ENCODE measurements at places on chromosomes 1 and 21.

- no peak for DNase-seq
These were observed 73.6 kb upstream of the LYST start for GRCh38 chr1:235940285-235940684.

DNA sequence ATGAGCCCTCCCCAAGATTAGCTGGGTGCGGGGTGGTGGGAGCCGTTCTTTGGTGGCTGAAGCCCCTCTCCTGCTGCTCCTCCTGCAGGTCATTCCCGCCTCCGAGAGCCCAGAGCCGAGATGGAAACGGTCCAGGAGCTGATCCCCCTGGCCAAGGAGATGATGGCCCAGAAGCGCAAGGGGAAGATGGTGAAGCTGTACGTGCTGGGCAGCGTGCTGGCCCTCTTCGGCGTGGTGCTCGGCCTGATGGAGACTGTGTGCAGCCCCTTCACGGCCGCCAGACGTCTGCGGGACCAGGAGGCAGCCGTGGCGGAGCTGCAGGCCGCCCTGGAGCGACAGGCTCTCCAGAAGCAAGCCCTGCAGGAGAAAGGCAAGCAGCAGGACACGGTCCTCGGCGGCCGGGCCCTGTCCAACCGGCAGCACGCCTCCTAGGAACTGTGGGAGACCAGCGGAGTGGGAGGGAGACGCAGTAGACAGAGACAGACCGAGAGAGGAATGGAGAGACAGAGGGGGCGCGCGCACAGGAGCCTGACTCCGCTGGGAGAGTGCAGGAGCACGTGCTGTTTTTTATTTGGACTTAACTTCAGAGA is 448 bp downstream of the G0S2 start:
- DNase-seq, result no peak

- no peak for DNase-seq
These were observed 22.7 kb downstream of the DUSP10 start for GRCh38 chr1:221719278-221719597.

GRCh38 chr1:162578071-162578700 is 16.7 kb downstream of the UAP1 start:
- DNase-seq, result no peak

DNA sequence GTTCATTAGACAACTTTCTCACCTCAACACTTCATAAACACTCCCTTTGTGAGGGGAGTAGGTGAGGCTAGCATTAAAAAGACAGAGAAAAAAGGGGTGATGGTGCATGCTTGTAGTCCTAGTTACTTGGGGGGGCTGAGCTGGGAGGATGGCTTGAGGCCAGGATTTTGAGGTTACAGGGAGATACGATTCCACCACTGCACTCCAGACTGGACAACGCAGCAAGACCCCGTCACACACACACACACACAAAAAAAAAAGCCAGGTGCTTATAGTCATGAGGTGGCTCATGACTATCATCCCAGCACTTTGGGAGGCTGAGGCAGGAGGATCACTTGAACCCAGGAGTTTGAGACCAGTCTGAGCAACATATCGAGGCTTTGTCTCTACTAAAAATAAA is 29.6 kb downstream of the GON4L start:
- DNase-seq, result no peak

- no peak for DNase-seq
These were observed 20.2 kb downstream of the SDC3 start for GRCh38 chr1:30888391-30888790.

DNA sequence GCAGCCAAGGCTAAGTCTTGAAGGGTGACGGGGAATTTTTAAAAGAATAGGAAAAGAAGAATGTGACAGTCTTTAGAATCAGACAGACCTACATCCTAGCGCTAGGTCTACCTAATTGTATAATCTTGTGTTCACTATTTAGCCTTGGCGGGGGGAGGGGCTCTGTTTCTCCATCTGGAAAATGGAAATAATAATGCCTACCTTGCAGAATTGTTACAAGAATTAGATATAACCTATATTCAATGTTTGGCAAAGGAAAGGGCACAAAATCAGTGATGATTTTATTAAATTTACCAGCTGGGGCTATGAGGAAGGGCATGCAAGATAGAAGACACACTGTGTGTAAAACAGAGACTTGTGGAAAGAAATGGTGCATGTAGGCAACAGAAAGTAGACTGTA is 154.8 kb downstream of the ZBTB18 start:
- no peak for DNase-seq

- no peak for DNase-seq
These were observed 33.9 kb upstream of the PIGC start for GRCh38 chr1:172477741-172478140.

DNA sequence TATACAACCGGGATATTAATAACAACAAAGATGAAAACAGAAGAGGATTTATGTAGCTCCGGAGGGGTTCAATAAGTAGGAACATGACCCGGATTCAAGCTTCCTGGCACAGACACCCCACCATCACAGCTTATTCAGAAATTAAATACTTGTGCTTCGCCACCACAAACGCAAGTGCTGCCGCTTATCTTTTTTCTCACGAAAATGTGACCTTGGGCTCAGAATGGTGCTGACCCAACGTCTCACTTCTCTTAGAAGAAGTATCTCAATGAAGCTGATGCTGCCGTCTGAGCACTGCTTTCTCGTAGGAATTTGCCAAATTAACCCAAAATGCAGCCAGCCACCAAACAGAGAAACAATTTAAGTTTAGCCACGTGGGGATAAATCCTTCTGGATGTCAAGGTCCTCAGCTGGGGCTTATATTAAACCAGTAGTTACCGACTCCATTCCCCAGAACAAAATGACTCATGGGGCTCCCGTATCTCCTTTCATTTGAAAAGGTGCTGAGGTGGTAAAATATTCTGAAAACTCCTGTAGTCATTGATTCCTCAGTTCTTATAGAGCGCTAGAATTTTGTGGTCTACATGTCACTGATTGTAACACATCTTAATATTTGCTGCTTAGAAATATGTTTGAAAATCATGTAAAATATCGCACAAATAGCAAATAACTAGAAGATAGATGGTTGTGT is 466.7 kb downstream of the SMYD3 start:
- no peak for DNase-seq

- DNase-seq, result no peak
These were observed at the start of gene UBASH3A for GRCh38 chr21:42403611-42404231. TSS of gene UBASH3A (plus strand) at chr21:42403902. CDS start at chr21:42403946, 44 bp downstream.

DNA sequence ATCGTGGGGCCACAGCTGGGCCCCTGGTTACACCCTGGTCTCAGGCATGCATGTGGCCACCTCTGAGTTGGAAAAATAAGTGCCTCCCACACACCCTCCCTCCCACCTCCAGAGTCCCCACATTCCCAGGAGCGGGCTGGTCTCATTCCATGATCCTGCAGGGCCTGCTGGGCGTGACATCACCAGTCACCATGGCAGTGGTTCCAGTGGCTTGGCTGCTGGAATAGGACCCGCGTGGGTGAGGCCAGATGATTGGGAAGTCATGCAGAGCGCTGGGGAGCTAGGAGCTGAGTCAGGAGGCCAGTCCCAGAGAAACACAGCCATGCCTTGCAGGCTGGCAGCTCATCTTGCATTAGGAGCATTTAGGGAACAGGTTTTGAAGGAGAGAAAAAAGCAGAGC is 125.4 kb upstream of the TMEM51 start:
- DNase-seq, result peak; percentile 97

- no peak for DNase-seq
These were observed 125.9 kb downstream of the PTPRC start for GRCh38 chr1:198764748-198765147.

GRCh38 chr1:51736702-51737101 is 119.8 kb downstream of the OSBPL9 start:
- DNase-seq, result peak; percentile 66

DNA sequence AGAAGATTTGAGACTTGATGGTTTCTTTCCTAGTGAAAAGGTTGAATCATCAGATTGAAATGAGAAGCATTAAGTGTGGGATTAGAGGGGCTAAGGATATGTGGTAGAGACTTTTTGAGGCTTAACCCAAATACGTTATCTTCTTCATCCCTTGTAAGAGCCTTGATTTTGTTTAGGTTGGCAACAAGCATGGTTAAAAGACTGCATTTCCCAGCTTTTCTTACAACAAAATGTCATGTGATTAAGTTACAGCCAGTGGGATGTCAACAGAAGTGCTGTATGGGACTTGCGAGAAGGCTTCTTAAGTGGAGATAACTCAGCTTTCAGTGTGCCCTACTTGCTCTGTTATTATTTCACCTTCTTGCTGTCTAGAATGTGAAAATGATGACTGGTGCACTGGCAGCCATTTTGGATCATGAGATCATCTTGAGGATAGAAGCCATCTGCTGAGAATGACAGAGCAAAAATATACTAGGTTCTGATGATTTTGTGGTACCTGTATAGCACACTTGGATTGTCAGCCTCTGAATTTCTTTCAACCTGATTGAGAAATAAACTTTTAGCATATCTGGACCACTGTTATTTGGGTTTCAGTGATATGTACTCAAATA is 41.3 kb upstream of the GNG12 start:
- no peak for DNase-seq

DNA sequence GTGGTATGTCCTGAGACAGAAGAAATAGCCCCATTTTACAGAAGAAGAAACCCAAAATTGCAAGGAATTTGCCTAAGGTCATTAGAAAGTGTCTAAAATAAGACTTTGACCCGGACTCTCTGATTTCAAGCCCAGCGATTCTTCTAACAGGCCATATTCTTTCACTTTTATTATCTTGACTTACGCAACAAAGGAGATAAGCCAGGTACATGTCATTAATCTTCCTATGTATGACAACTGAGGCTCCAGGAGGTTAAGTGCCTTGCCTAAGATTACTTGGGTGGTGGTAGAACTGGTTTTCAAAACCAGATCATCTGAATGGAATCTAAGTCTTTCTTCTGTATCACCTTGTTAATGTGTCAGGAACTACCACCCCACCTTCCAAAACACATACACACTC is 124.3 kb downstream of the PBX1 start:
- DNase-seq, result no peak

DNA sequence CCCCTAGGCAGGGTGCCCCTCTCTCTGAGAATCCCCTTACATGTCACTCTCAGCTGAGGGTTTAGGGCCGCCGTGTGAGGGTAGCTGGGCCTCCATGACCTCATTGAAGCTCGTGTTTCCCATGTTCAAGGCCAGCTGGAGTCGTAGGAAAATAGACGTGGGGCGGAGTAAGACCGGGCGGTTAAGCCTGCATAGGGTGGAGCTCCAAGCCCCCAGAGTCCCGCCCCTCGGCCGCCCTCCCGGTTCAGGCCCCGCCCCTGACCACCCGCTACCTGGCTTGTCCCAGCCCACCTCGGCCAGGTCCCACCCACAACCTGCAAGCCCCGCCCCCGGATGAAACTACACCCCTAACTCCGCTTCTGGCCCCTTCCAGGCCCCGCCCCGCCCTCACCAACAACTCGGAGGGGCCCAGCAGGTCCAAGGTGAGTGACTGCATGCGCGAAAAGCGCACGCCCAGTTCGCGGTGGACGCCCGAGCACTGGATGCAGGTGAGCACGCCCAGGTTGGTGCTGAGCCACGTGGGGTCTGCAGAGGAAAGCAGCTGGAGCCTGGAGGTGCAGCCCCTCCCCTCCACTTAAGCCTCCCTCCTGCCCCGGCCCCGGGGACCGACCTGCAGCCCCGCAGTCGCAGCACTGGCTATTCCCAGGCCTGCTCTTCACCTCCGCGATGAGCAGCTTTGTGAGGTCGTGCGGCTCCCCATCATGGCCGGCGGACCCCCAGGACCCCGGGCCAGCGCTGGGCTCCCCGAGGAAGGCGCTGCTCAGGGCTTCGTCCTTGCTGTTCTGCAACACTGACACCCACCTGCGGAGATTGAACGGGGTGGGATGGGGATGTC is 12.2 kb upstream of the TCEA3 start:
- no peak for DNase-seq

DNA sequence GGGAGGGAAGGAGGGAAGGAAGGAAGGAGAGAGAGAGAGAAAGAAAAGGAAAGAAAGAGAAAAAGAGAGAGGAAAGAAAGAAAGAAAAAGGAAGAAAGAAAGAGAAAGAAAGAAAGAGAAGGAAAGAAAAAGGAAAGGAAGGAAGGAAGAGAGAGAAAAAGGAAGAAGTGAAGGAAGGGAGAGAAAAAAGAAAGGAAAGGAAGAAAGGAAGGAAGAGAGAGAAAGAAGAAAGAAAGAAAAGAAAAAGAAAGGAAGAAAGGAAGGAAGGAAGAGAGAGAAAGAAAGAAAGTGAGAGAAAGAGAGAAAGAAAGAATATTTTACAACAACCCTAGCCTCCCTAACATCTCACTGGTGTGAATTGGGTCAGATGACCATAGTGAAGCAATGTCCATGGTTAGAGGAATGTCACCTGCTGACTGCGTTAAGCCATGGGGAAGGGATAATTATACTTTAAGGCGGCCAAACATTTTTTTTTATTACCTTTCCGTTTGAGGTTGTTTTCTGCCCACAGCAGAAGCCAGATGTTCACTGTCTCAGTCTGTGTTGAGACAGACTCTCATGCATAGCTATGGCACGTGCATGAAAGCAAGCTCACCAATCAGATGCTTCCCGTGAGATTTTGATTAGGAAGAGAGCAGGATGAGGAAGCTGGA is 76.4 kb downstream of the SNRPE start:
- DNase-seq, result no peak

DNA sequence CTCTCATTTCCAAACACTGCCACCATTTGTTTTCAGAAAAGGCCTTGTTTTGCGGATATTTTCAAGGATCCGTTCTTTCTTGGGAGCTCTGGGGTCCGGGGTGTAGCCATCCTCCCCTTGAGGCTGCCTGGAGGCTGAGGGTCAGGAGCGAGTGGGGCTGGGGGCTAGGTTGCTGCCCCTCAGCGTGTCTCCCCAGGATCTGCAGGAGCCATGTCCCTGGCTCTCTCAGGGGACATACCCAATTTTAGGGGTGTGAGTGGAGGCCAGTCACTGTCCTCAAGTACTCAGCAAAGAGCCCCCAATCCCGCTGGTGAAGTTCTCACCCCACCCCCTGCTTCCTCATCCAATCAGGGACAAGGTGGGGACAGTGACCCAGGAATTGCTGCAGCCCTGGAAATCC is 15.0 kb upstream of the PRDM16 start:
- no peak for DNase-seq

GRCh38 chr1:68958958-68959357 is 462.1 kb upstream of the DEPDC1 start:
- DNase-seq, result no peak

DNA sequence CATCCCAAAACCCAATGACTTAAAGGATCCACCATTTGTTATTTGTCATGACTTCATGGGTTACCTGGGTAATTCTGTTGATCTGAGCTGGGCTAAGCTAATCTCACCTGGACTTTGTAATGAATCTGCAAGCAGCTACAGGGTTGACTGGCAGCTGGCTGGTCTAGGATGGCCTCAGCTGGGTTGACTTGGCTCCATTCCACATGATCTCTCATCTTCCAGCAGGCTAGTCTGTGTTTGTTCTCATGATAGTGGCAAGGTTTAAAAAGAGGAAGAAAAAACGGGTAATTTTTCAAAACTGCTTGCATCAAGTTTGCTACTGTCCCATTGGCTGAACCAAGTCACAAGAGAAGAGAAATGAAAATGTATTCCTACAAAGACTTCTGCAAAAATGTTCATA is 24.8 kb upstream of the ZMYM4 start:
- no peak for DNase-seq

- no peak for DNase-seq
These were observed 30.2 kb upstream of the RNF187 start for GRCh38 chr1:228457017-228457395.
